Activated CD4-positive, alpha-beta T cell treated with anti-CD3 and anti-CD28 coated beads for 36 hours (primary cell): ENCODE measurements at places on chromosomes 2 and 18. TPM values are rescaled to one million over a fixed set of nuclear protein-coding genes. Genes with fewer than 3 reads are reported as not detected.

Gene TEKT4
- total RNA-seq = not detected

DNA sequence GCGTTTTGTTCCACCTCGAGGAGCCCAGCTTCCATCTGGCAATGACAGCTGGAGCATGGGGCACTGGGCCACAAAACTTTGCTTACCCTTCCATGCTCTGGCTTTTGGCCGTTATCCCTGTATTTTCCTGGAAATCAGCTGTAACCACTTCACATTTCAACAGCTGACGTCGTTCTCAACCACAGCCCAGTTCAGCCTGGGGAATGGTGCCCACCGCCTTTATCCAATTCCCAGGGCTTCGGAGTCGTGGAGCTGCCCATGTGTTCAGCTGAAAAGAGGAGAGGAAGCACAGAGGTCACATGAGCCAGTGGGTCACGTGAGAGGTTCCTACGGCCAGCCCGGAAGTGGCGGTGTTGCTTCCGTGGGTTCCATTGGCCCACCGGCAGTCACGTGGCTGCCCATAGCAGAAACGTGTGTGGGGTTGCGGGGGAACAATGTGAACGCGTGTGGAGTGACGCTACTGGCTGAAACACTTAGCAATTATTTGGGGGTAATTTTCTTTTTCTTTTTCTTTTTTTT, 16.7 kb upstream of the EDAR start:
- DNase-seq = no peak

Gene AGBL5
- 12.5 TPM for total RNA-seq

GRCh38 chr2:126041391-126042047, 614.4 kb upstream of the GYPC start:
- DNase-seq = no peak

GRCh38 chr18:79366177-79367094, 29.3 kb upstream of the NFATC1 start:
- DNase-seq = no peak

DNA sequence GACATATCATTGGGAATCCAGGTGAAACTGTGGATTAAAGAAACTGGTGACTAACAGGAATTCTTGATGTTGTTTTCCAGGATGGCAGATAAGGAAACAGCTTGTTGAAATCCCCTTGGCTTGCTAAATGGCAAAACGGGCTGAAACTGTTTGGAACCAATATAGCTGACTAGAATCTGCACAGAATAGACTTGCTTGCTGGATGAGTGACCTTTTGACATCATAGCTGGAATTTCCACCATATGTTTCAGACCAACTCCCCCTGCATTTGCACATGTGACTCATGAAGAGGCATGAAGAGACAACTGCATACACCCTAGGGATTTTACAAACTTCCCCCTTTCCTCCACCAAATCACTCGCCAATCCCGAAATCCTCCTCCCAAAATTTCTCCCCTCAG, 87.7 kb upstream of the LYPD1 start:
- DNase-seq = no peak
